ENCODE measurements at places on chromosomes 16 and 17.

- DNase-seq, result no peak
Measured at GRCh38 chr16:68512183-68512582, 26.9 kb upstream of the ZFP90 start.

GRCh38 chr16:181565-182021 lies 1.3 kb downstream of the HBQ1 start:
- DNase-seq, result no peak

GRCh38 chr17:39782980-39783379 lies 45.2 kb downstream of the GRB7 start:
- no peak for DNase-seq

- DNase-seq, result no peak
Measured at GRCh38 chr16:18942061-18942460, 15.9 kb upstream of the SMG1 start.

DNA sequence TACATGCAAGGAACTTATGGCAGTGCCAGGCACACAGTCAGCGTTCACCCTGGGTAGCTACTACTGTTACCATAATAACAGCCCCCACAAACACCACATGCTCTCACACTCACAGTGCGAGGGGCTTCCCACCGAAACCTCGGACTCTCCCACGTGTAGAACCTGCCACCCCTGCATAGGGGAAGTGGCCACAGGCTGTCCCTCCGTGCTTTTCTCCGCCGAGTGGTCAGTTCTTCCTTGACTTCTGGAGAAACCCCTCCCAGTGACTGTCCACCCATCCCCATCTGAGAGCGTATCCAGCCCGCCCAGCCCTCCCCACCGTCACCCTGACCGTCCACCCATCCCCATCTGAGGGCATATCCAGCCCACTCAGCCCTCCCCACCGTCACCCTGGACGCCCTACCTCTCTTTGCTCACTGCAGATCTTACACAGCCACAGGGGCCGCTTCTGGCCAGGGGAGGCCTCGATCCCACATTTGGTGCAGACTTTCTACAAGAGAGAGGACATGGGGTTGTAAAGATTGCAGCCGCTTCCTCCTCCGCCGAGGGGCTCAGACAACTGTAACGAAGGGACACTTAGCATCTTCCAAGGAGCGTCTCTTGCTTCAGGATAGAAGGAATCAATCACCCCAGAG lies 71.1 kb downstream of the RPH3AL start:
- no peak for DNase-seq

DNA sequence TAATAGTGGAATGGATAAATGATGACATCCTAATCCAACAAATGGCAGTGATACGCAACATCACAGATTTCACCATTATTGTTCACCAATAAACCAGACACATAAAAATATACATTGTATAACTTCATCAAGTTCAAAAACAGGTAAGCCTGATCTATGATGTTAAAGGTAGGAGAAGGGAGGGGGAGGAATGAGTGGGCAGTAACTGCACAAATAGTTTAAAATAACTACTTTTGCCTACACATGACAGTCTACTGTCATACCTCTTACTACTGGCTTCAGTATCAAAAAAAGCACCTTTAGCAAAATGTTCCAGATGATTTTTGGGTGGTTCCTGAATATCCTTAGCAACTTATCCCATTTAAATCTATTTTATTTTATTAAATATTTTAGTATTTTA lies 28.8 kb downstream of the CHCT1 start:
- DNase-seq, result no peak

GRCh38 chr17:68963958-68964357 lies 8.8 kb upstream of the ABCA8 start:
- no peak for DNase-seq

DNA sequence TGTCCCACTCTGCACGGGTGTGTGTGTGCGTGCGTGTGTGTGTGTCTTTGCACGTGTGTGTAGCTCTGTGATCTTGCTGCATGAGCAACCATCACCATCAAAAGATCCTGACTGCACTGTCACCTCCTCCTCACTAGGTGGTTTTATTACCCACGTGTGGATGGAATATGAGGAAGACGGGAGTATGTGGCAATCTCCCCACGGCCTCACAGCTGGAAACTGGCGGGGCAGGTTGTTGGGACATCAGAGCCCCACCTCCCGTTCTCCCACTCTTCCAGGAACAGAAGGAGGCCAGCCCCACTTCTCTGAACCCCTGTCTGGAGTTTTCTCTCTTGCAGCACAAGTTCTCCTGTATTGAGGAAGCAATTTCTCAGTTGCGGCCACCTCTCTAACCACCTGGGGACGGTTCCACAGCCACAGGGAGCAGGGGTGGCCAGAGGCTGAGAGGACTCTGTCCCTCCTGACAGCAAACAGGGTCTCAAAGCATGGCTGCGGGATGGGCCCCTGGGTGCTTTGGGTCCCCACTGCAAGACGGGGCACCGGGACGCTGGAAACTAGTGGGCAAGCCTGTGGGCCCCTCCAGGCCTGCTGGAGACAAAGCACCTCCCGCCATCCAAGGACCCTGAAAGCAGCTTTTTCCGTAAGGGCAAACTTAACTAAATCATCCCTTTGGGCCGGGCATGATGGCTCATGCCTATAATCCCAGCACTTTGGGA lies 27.9 kb upstream of the ATP2C2 start:
- no peak for DNase-seq

- DNase-seq, result no peak
Measured at GRCh38 chr17:63258785-63259184, 187.3 kb downstream of the CYB561 start.

- DNase-seq, result no peak
Measured at GRCh38 chr16:84851192-84852127, 31.7 kb downstream of the CRISPLD2 start.

- no peak for DNase-seq
Measured at GRCh38 chr16:65600046-65600445, 478.2 kb upstream of the CDH11 start.

- DNase-seq, result no peak
Measured at GRCh38 chr17:66625311-66625767, 209.6 kb upstream of the CACNG5 start.

DNA sequence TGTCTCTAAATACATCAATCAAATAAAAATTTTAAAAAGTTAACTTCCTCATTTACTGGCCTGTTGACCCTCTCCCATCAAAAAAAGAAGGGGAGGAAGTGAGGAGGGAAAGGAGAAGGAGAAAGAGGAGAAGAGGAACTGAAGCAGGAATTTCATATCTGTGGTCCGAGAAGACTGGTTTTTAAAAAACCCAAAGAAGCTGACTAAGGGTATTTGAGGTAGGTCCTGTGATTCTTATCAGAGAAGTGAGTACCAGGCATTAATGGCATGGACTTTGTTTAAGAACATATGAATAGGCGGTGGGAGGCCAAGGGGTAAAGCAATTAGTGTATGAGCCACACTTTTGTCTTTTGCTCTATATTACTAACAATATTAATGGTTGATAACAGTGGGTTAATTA lies 2.0 kb downstream of the SLC46A1 start:
- no peak for DNase-seq

DNA sequence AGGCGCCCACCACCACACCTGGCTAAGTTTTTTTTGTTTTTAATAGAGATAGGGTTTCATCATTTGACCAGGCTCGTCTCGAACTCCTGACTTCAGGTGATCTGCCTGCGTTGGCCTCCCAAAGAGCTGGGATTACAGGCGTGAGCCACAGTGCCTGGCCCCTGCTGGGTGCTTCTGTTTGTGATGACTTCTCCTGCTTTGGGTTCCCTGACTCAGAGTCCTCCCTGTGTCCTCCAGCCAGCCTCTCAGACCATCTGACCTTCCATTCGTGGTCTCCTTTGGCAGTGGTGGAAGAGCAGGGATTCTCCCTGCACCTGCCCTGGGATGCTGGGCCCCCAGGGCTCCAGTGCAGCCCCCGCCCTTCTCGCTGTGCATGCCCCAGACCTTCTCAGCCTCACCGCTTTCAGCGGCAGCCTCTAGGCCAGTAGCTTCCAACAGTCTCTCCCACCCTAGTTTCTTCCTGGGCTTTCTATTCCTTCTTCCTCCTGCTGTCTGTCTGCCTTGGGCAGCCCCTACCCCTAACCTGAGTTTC lies 13.2 kb downstream of the BEAN1 start:
- no peak for DNase-seq

DNA sequence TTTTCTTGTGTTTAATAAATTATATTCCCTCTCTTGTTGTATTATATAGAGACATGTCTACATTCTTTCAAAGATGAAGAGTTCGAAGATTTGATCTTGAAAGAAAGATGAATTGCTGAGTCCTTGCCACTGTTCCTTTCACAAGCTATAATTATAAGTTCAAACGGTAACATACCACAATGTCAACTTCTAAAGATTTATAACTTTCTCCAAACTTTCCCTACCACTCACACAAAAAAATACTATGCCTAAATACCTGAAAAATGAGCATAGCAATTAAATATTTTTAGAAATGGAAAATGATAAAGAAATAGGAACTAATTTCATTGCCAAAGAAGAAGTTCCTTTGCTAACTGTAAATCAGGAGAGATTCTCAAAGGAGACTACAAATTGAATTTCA lies 50.6 kb downstream of the BRIP1 start:
- no peak for DNase-seq

- no peak for DNase-seq
Measured at GRCh38 chr17:40602445-40603443, 37.5 kb upstream of the CCR7 start.

DNA sequence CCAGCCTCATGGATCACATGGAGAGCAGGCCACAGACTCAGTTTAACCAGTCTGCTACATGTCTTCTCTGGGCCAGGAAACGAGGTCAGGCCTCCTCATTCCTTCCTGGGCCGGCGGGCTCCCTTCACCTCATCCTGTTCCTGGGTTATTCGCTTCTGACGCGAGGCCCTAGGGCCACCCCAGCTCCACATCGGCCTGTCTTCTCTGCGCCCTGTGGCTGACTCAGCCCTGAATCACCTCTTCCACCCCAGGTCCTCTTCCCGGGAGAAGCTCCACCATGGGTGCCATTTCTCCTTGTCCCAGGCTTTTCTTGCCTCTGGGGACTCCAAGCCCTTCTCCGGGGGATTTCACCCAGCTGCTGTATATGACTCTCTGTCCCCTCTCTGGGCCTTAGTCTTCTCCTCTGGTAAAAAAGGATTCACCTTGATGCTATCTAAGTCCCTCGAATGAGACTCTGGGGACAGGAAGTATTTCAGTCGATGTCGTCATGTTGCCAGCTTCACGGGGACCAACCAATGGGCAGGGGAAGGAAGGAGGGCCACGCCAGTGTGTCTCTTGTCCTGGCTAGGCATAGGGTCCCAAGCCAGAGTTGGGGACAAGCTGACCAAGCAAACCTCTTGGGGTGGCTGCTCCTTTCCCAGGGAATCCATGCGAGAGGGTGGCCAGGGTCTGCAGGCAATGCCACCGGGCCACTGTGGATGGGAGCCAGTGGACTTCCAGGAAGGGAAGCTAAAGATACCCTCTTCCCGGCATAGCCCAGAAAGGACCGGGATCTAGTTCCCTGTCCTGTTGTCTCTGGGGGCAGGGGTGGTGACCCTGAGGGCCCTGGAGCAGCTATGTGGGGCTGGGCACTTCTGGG lies 58.7 kb downstream of the SOCS3 start:
- DNase-seq, result no peak

- DNase-seq, result no peak
Measured at GRCh38 chr17:76550712-76551615, 11.1 kb downstream of the PRCD start.

DNA sequence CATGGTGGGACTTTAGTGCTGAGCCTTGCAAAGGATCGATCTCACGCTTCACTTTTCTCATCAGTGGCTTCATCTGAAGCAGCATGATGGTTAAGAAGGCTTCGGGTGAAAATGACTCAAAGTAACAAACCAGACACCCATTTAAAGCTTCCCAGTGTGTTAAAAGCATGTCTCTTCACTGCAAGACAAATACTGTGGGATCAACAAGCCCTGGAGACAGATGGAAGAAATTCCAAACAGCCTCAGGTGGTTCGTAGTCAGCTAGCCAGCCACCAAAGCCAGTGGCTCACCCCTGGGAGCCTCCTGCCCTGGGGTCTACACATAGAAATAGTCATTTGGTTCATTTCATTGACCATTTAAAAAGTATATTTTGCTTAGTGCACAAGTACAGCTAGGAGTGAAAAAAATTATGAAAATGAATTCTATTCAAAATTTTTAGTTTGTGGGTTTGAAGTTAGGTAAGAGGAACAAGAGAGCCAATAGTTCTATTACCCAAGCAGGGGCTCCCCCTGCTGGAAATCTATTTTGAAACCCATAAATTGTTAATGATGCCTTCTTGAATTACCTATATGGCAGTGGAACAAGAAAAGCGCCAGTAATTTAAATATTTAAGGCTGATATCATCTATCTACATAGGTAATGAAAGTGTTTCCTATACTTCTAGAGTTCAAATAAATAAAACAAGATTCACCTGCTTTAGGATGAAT lies 51.6 kb downstream of the PMP22 start:
- peak; percentile 40 for DNase-seq

DNA sequence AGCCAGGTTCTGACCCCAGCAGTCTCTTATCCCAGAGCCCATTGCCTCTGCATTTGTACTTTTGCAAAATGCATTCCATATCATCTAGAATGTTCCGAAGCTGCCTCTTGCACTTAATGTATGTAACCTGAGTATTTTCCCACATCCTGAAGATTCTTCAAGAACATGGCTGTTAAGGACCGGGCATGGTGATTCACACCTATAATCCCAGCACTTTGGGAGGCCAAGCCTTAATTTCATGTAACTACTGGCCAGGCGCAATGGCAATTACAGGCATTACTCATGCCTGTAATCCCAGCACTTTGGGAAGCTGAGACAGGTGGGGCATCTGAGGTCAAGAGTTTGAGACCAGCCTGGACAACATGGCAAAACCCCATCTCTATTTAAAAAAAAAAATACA lies 31.7 kb upstream of the GAN start:
- no peak for DNase-seq

- DNase-seq, result no peak
Measured at GRCh38 chr16:30669026-30669902, 11.0 kb downstream of the FBRS start.

DNA sequence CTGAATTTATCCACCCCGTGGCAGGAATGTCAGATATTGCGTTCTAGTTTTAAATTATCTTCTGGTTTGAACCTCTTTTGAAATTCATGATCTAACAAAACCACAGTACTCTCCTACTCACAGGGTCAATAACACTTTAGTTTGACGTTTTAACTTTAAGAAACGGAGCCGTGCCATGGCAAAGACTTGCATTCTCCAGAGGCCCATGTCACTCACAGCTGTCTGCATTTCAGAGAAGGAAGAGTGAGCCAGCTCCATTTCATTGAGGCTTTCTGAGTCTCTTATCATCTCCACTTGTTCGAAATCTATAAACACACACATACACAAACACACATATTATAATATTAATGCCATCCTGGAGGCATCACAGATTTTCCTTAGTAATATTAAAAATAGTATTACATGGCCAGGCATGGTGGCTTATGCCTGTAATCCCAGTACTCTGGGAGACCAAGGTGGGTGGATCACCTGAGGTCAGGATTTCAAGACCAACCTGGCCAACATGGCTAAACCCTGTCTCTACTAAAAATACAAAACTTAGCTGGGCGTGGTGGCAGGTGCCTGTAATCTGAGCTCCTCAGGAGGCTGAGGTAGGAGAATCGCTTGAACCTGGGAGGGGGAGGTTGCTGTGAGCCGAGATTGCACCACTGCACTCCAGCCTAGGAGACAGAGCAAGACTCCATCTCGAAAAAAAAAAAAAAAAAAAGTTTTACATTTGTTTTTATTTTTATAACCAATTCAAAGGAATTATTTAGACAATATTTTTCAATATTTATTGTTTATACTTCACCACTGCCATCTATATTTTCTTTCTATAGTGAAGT lies 35.6 kb downstream of the ABCA6 start:
- DNase-seq, result no peak

- DNase-seq, result no peak
Measured at GRCh38 chr17:69743091-69743490, 328.6 kb downstream of the MAP2K6 start.

GRCh38 chr17:10052106-10052813 lies 146.1 kb downstream of the GAS7 start:
- no peak for DNase-seq

GRCh38 chr16:47236716-47237115 lies 93.0 kb upstream of the NETO2 start:
- DNase-seq, result no peak
